D341Med (cell line): ENCODE measurements at places on chromosomes 16 and 17.

DNA sequence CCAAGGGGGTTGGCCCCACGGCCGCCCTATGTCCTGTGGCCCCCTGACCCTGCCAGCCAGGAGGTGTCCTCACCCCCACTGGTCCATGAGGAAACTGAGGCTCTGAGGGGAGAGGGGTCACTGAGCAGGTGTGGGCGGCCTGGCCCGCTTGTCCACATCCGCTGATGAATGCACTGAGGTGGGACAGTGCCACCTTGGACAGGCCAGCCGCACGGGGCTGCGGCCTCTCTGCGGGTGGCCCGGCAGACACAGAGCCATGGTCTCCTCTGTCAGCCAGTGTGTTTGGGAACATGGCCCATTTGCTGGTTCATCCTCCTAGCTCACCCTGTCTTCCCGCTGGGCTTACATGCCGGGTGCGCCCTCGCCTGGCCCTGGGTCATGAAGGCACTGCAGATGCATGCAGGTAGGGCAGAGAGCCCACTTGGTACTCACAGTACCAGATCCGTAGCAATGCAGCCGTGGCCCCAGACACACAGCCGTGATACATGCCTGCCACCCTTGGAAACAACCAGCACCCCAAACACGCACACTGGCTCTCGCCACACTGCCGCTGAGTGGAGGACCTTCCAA lies 93.9 kb downstream of the ENGASE start:
- DNase-seq = no peak

- no peak for DNase-seq
Observed at GRCh38 chr16:89104930-89105571, 11.4 kb downstream of the ACSF3 start.

DNA sequence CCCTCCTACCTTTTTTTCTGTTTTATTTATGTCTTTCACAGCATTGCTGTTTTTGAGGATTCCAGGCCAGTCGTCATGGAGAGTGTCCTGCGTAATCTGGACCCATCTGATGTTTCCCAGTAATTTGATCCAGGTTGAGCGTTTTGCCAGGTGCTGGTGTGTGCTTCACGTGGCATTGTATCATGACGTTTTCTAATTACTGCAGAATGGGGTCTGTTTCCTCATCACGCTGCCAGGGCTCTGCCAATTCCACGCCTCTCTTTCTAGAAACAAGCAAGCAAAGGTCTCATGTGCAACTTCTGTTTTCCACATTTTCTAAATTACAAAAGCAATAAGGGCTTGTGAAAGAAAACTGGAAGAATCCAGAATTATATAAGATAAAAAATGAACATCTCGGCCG lies 28.3 kb upstream of the BHLHA9 start:
- DNase-seq = no peak

DNA sequence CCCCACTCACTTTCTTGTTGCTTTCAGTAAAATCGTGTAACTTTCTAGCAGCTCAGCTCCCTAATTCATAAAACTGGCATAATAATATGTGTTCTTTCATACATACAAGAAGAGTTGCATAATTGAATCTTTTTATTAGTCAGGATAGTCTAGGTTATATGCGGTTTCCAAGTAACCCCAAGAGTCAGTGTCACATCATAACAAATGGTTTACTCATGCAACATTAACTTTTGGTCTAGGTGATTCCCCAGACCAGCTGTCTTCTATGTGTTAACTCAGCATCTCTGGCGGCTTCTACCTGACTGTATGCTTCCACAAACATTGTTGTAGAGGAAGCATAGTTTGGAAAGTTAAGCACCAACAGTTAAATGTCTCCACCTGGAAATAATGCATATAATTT lies 1000.4 kb downstream of the CDH11 start:
- no peak for DNase-seq

- DNase-seq = no peak
Observed at GRCh38 chr16:86808863-86809444, 230.6 kb downstream of the FOXL1 start.
